ENCODE measurements at places on chromosomes 6 and 20. TPM values are rescaled to one million over a fixed set of nuclear protein-coding genes. Genes with fewer than 3 reads are reported as not detected.
A peak's percentile ranks its signal among the peaks of the same experiment; 100 is the strongest.

- no peak for DNase-seq
Observed at GRCh38 chr6:138614151-138614550, 114.9 kb upstream of the NHSL1 start.

- no peak for DNase-seq
Observed at GRCh38 chr6:166330612-166331011, 11.7 kb downstream of the SFT2D1 start.

- DNase-seq: peak; percentile 19
Observed at GRCh38 chr6:47321577-47321976, 11.9 kb upstream of the TNFRSF21 start.

The HLA-E gene
- total RNA-seq: 778 TPM
